ENCODE measurements at places on chromosomes 11 and 22.

GRCh38 chr11:92850296-92850826 is 119.1 kb upstream of the MTNR1B start:
- no peak for DNase-seq

- no peak for DNase-seq
These were observed 4.0 kb downstream of the STIM1 start for GRCh38 chr11:3859373-3859881.

- DNase-seq: no peak
These were observed 106.9 kb downstream of the KIAA1671 start for GRCh38 chr22:25059438-25059837.

DNA sequence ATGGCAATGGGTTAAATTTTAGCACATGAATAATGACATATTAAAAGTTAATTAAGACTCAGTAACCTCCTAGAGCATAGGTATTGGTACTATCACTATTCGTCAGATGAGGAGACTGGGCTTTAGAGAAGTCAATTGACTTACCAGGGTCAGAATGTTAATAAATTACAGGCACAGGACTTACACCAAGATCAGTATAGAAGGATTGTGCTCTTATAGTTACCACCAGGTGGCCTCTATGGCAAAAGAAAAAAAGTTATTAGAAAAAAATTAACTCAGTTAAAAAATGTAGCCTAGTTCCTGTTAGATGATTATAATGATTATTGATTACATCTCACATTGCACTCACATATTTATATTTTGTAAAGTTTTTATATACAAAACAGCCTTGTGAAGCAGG is 1163.7 kb downstream of the FAM181B start:
- no peak for DNase-seq

GRCh38 chr11:34341931-34342533 is 15.8 kb downstream of the ABTB2 start:
- DNase-seq: no peak

GRCh38 chr11:107699371-107700285 is 12.2 kb downstream of the SLN start:
- no peak for DNase-seq

DNA sequence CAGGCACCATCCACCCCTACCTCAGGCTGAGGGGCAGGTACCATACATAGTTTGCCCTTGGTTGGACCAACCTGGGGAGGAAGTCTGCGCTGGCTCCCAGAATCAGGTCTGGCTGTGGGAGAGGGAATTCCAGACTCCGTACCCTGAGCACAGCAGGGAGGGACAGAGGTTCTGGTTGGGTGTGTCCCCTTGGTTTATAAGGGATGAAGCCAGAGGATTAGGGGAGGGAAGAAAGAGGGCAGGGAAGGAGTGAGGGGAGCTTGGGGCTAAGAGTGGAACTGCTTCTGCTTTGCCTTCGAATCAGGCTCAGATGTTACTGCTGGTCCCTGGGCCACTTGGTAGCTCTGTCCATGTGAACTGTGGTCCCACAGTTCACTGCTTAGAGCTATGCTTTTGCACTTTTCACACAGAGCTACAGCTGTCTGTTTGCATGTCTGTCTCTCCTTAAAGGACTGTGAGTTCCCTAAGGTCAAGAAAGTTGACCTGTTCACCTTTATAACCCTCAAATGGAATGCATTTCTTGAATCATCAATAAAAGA is 9.2 kb downstream of the MMP20 start:
- no peak for DNase-seq

DNA sequence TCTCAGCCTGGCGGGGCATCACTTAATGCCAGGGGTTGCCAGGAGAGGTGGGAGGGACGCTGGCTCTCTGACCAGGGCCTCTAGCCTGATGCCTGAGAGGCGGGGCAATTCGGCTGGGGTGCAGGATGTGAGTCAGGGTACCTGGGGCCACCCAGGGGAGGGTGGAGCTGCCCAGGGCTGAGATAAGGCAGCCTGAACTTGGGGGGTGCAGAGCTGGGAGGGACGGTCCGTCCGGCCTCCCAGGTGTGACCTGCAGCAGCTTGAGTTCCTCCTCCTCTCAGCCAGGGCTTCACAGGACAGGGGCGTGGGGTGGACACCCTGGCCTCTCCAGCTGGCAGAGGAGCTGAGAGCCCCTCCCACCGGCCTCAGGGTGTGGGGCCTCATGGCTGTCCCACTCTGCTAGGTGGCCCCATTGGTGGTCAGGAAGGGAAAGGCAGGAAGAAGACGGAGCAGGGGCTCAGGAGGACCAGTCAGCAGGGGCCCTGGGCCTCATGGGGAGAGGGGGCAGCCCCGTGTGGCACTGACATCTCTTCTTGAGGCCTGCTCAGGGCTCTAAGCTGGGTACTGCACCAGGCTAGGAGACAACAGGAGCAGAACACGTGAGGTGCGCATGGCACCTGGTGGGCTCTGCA is 942 bp upstream of the RPS6KA4 start:
- DNase-seq: no peak

DNA sequence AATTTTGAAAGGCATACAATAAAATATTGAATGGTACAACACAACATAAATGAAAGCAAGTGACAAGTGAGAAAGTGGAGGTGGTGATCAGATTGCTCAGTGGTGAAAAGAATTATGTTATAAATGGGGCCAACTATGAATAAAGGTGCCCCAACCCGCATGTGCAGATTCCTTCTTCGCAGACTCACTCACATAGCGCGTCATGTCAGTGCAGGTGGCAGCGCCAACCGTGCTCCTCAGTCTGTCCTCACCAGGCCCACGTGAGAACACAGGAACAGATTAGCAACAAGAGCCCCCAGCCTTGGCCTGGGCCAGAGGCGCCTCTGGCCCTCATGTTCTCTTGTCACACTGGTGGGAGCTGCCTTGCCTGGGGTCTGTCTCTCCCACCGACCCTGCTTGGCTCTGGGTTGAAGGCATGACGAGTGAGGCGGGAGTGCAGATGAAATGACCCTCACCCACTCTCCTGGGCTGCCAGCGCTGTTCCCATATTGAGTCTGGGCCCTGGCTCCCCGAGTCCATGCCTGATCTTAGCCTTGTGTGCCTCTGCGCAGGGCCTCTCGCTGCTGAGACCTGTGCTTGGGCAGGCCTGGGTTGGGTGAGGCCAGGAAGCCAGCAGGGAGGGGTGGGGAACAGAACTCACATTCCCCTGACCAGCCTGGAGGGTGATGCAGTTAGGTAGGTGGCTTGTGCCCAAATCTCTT is 6.4 kb downstream of the ATG16L2 start:
- DNase-seq: no peak

GRCh38 chr11:69666752-69667536 is 8.2 kb downstream of the LTO1 start:
- no peak for DNase-seq

GRCh38 chr11:19365743-19366410 is 125.1 kb upstream of the E2F8 start:
- DNase-seq: no peak

- DNase-seq: no peak
These were observed 2.4 kb downstream of the ZC3H12C start for GRCh38 chr11:110095554-110095953.

DNA sequence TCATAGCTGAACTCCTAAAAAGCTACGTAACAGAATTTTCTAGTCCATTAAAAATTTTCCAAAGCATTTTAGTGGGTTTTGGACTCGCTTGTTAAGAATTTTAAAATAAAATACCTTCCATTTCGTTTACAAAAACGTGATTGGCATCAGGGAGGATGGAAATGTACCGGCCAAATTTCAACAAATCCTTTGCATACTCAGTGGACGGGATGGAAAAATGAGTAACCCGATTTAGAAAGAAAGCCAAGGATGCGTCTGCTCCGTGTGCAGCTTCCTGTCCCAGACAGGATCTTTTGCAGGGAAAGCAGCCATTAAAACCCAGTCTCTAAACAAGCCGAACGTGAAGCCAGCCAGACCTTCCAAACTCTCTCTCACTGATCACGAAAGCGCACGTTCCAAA is 15.6 kb downstream of the TMEM184B start:
- no peak for DNase-seq

DNA sequence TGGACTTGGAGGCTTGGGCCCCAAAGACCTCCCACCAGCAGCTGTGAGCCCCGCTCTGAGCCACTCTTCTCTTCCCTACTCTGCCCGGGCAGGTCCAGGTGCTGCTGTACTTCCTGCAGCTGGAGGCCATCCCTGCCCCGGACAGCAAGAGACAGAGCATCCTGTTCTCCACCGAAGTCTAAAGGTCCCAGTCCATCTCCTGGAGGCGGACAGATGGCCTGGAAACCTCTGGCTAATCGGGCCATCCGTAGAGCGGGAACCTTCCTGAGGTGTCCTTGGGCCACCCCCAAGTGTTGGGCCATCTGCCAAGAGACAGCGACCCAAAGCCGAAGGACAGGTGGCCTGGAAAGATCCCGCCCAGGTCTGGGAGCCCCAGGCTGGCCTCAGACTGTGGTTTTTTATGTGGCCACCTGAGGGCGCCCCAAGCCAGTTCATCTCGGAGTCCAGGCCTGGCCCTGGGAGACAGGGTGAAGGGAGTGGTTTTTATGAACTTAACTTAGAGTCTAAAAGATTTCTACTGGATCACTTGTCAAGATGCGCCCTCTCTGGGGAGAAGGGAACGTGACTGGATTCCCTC is 135.1 kb downstream of the BCR start:
- DNase-seq: no peak

GRCh38 chr11:69686452-69686851 is 11.3 kb upstream of the LTO1 start:
- DNase-seq: no peak

DNA sequence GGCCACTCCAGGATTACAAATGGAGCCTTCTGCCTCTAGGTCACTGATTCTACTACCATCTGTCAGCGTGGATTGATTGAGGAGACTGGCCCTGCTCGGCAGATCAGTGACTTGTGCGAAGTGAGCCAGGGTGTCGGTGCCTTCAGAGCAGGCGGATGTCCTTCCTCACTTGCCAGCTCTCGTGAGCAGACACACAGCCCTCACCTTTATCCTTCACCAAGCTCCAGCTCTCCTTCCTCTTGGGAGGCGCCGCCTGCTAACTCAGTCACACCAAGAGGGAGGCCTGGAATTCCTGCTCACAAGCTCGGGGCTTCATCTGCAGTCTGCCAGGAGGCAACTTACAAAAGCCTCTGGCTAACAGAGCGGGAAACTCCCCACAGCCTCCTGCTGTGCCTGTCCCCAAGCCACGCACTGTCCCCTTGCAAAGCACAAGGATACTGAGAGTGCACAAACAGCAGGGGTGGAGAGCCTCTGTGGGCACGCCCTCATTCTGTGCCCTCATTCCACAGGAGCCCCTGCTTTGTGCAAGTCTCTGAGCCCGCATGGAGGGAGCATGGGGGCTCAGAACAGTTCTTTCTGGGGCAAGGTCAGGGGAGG is 3.5 kb upstream of the TCF20 start:
- DNase-seq: no peak

GRCh38 chr11:121841487-121842191 is 274.4 kb downstream of the BLID start:
- no peak for DNase-seq

DNA sequence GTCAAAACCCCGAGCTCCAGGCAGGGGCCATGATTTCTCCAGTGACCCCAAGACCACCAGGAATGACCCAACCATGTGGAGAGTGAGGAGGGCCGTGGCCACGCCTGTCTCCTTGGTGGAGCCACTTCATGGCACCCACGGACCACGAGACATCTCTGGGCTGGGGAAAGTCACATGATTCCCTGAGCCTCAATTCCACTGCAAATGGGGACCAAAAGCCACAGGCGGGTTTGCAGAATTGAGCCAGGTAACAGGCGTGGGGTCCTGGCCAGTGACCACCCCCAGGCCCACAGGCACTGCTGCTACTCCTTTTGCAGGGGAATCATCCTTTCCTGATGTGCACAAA is 178.9 kb downstream of the CTTN start:
- DNase-seq: no peak

GRCh38 chr11:62435846-62436660 is 17.2 kb downstream of the SCGB1A1 start:
- no peak for DNase-seq

DNA sequence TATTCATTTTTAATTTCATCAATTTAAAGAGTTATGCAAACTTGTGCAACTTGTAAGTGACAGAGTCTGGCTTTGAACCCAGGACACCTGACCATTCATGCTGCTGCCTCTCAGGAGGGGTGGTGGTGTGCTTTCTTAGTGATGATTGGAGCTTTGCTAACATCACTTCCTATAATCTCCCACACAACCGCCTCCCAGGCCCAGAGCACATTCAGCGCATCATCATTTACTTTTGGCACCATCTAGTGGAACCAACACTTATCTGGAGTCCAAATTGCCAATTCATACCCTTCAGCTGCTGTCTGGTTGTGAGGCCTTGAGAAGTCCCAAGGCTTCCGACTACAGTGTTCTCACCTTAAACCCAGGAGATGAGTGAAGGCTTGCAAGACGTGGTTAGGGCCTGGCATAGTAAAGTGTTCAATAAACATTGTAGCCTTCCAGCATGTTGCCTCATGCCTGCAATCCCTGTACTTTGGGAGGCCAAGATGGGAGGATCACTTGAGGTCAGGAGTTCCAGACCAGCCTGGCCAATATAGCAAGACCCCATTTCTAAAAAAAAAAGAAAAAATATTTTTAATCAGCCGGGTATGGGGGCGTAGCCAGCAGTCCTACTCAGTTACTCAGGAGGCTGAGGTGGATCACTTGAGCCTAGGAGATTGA is 1.1 kb upstream of the TTLL1 start:
- DNase-seq: no peak

DNA sequence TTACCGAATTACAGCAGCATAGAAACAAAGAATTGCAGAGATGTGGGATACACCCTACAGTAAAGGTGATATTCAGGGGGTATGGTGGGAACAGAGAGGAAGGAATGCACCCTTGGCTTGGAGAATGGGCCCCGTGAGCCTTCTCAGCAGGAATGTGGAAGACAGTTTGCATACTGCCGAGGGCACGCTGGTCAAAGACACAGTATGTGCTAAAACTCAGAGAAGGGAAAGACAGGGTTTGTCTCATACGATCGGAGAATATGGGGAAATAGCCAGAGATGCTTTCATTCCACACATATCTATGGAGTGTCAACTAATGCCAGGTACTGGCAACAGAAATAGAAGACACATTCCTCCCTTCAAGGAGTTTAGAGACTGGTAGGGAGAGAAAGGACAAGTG is 36.9 kb downstream of the UBASH3B start:
- DNase-seq: no peak

DNA sequence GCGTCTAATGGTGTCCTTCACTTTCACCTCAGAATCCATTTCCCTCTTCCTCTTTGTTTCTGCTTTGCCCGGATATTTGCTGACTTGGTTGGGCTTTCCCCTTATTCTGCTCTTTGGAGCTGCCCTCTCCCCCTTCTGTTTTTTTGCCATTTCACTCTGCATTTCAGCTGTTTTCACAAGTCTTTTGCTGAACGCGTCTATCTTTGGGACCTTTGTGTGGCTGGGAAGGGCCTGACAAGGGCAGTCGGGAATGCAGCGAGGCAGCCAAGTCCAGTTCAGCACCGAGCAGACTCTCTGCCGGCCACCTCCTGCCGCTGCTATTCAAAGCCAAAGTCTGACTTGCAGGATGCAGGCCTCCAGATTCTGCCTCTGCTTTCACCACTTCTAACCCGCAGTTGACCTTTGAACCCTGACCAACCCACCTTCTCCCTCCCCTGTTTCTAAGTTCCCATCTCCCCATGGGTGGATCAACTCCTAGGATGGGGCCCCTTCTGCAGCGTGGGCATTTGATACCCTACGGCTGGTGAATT is 38.2 kb downstream of the FEZ1 start:
- DNase-seq: no peak

All from stimulated activated CD8-positive, alpha-beta memory T cell treated with anti-CD3 and anti-CD28 coated beads, Interleukin-4, amount 100 ng/mL, for 4 hours (primary cell).